ENCODE measurements at places on chromosomes 16 and 17.

DNA sequence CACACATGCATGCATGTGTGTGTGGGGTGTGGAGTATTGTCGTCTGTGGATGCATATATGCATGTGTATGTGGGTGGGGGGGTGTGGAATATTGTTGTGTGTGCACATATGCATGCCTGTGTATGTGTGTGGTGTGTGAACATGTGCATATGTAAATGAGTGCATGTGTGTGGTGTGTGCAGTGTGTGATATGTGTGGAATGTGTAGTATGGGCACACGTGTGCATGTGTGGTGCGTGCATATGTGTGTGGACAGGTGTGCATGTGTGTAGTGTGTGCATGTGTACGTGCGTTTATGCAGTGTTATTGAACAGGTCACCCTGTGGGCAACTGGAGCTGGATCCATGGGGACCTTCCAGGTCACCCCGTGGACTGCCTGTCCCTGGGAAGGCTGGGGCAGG lies 18.7 kb downstream of the RBFOX3 start:
- no peak for DNase-seq

GRCh38 chr17:12247761-12248160 lies 227.1 kb downstream of the MAP2K4 start:
- DNase-seq, result no peak

- DNase-seq, result no peak
These were observed 64.0 kb upstream of the FOXF1 start for GRCh38 chr16:86446279-86446678.

DNA sequence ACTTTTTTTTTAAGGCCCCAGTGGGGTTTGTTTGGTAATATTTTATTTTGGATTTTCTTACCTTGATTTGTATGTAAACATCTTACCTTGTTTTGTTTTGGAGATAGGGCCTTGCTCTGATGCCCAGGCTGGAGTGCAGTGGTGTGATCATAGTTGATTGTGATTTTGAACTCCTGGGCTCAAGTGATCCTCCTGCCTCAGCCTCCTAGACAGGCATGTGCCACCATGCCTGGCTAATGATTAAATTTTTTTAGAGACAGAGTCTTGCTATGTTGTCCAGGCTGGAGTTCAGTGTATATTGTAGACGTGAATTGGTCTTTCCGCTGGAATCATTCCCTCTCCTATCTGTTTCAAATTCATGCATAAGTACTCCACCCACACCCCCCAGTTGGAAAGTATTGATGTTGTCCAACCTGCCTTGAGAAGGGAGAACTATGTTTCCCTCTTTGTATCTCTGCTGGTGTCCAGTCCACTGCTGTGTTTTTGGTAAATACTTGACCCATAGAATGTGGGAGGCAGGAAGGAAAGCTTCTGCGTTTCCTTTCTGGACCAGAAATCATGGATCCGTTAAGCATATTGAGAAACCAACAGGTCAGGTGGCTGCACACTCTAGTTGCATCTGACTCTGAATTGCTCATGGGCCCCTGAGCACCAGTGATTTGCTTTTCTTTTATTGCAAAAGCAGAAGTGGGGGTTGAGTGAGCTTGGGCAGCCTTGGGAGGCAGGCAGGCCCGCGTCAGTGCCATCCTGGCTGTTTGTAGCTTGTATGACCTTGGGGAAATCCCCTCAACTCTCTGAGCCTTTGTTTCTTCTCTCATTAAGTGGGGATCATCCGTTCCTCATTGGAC lies 25.0 kb downstream of the RMI2 start:
- no peak for DNase-seq

DNA sequence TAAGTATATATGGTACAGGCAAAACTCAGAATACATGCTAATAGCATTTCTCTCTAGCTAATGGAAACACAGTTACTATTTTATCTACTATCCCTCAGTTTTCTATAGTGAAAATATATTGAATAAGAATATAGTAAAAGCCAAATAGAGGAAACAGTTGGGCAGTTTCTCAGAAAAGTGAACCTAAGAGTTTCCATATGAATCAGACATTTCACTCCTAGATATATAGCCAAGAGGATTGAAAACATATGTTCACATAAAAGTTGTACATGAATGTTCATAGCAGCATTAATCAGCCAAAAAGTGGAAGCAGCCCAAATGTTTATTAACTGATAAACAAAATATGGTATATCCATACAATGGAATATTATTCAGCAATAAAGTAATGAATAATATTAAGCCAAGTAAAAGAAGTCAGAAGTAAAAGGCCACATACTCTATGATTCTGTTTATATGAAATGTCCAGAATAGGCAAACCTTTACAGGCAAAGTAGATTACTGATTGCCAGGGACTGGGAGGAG lies 134.6 kb downstream of the CYB561 start:
- DNase-seq, result no peak

DNA sequence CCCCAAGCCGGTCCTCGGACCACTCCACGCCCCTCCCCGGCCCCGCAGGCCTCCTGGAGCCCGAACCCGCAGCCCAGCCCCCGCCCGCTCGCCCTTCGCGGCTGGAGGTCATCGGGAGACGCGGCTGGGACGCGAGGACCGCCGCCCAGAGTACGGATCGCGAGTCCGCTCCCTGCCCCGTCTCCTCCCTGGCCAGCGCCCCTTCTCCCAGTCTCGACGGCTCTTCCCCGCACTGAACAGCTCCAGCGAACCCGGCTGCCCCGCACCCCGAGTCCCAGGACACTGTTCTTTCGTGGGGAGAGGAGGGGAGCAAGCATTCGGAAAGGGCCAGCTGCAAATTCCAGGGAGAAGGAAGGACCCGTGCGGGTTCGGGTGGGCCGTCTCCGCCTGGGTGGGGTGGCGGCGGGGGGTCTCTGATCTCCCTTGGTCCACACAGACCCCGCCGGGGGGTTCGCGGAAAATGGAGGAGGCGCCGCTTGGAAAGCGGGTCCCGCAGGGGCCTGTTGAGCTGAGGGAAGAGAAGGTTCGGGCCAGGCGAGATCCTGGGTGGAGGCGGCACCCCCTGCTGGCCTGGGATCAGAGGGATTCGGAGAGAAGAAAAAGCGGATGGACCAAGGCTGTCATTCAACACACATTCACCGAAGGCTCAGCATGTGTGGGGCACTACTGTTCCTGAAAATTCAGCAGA lies 632 bp upstream of the RTN4RL1 start:
- DNase-seq, result peak; percentile 72

DNA sequence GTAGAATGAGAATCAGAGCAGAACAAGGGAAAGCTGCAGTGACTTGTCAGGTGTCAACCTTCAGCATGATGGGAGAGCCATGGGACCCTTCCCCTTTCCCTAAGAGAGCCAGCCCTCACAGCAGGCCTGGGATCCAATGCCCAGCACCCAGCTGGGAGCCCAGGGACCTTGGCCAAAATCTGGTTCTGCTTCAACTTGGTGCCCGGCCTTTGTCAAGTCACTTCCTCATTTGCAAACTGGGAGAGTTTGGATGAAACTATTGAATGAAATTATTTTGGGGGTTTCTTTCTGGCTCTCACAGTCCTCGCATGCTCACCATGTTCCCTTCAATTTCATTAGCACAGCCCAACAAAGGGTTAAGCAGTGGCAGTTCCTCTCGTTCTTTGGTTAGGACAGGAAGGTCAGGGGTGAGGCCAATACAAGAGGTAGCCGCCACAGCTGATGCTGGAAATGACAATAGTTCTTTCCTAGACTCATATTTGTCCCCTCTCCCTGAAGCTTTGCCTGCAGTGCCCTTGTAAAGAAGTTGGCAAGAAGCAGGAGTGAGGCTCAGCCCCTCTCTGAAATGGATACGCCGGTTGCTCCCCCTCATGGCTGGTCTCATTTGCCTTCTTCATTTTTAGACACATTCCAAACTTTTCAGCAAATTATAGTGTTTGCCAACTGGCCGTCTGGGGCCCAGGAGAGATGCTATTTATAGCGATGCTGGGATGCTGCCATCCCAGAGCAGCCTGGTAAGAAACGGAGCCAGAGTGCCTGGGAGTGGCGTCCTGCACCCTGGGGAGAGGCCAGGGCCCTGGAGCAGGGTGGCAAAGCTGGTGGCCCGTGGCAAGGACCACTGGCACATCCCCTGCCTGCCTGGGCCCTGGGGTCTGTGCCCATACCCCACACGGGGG lies 34.5 kb upstream of the MEOX1 start:
- DNase-seq, result peak; percentile 49

GRCh38 chr17:77049440-77049839 lies 91.3 kb upstream of the SEC14L1 start:
- no peak for DNase-seq

- DNase-seq, result no peak
These were observed 5.4 kb downstream of the TSC2 start for GRCh38 chr16:2053211-2053610.

DNA sequence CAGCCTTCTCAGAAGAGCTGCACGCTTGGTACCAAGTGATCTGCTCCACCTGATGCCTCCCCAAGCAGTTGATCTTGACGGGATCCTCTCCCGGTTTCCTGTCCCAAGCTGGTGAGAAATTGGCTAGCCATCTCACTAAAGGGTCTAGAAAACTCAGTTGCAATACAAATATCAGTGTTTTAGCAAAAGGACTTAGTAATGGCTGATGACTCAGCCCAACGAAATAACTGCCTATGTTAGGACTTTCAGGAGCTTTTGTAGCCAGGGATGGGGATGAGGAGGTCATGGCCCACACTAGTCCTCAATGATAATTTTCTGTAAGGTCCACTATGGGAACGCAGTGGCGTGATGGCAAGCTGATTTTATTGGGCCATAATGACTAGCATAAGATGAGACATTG lies 23.3 kb upstream of the ENGASE start:
- no peak for DNase-seq

- no peak for DNase-seq
These were observed 428.4 kb upstream of the XYLT1 start for GRCh38 chr16:17899141-17899540.

- no peak for DNase-seq
These were observed 321.8 kb downstream of the WWOX start for GRCh38 chr16:78421181-78421708.
